ENCODE measurements at places on chromosomes 1 and 21.

- peak; percentile 52 for DNase-seq
These were observed 106.9 kb upstream of the LYPLAL1 start for GRCh38 chr1:219066631-219067349.

DNA sequence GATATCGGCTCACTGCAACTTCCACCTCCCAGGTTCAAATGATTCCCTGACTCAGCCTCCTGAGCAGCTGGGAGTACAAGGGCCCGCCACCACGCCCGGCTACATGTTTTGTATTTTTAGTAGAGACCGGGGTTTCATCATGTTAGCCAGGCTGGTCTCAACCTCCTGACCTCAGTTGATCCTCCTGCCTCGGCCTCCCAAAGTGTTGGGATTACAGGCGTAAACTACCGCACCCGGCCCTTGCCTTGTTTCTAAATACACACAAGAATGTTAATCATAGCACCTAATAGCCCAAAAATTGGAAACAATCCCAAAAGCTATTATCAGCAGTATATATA lies 1.2 kb upstream of the MSTO1 start:
- no peak for DNase-seq

GRCh38 chr1:162918151-162918754 lies 57.3 kb upstream of the CCDC190 start:
- DNase-seq: no peak

- no peak for DNase-seq
These were observed 94.5 kb downstream of the DNTTIP2 start for GRCh38 chr1:93784538-93784937.

- no peak for DNase-seq
These were observed 3.1 kb upstream of the DOCK7 start for GRCh38 chr1:62691062-62691844.

Measured in NCI-H1694 treated with DMSO at 0.1 percent for 48 hours (cell line).